Mucosa of gallbladder (tissue), 1 donor: ENCODE measurements at places on chromosomes 1 and 21. TPM values are rescaled to one million over a fixed set of nuclear protein-coding genes. Genes with fewer than 3 reads are reported as not detected.
A peak's percentile ranks its signal among the peaks of the same experiment; 100 is the strongest.

DNA sequence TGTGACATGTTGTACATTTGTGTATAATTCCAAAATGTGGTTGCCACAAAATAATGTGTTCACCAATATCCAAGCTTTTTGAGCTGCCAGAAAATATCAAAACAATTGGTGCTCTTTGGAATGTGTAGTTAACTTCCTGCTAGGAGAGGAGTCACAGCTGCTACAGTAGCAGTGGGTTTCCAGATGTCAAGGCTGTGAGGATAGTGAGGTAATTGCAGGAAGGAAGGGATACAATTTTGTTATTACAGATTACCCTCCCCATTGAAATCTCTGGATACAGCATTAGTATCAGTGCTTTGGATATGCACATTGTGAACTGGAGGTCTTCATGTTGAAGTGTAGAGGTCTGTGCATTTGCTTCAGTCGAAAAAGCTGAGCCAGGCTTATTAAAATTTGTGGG lies 253.2 kb downstream of the PTPRC start:
- no peak for DNase-seq

GRCh38 chr1:10960411-10961299 lies 51.8 kb upstream of the TARDBP start:
- DNase-seq = peak; percentile 82

DNA sequence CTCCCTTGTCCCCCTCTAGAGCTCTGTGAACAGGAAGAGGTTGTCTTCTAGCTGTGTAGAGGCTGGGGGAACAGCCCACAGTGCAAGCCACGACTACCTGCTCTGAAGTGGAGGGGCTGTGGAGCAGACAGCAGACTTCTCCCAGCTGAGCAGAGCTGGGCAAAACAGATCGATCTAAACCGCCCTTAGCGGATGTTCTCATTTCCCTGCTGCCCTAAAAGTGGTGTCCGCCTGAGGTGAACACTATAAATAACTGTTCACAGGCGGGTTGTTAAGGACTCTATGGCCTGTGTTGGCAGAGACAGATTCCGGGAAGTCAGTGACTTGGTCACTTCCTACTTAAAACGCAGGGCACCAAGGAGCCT lies 203.2 kb downstream of the RHOU start:
- peak; percentile 26 for DNase-seq

- DNase-seq = no peak
Observed at GRCh38 chr1:46133181-46133658, 791 bp upstream of the PIK3R3 start.

- DNase-seq = peak; percentile 39
Observed at GRCh38 chr1:235835226-235835625, 31.5 kb downstream of the LYST start.

DNA sequence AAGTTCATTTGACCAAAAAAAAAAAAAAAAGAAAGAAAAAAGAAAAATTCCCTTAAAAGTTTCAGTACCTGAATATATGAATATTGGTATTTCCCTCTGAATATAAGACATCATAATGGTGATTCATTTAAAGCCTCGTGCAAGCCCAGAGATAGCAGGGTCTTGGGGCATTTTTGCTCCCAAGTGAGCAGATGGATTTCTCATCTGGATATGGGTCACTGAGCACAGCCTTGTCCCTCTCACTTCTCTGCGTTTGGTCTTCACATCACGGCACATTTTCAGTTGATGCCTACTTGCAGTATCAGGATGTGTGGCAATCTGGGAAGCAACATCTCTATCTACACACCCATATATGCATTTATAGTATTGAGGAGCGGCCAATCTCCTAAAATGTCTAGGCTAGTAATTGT lies 12.7 kb downstream of the CD58 start:
- DNase-seq = no peak

- peak; percentile 50 for DNase-seq
Observed at GRCh38 chr1:11784993-11785769, 20.6 kb downstream of the MTHFR start.

DNA sequence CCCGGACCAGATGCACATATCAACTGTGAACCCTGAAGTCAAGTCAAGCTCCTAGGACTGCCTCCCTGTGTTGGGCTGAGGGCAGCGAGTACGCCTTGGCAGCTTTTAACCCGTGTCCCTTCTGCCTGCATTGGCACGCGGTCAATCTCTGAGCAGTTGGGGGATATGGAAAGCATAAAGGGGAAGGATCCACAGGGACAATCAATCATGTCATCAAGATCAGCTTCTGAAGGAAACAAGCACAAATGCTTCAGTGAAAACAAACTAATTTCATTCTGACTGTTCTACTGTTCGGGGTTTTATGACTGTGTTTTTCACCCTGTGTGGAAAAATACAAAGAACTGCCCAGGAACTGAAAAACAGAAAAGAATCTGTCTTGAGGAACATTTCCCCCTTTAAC lies 106.2 kb downstream of the RUNX1 start:
- no peak for DNase-seq

GRCh38 chr1:164787834-164788231 lies 228.8 kb downstream of the PBX1 start:
- DNase-seq = no peak

GRCh38 chr1:112509005-112509659 lies 367 bp downstream of the WNT2B start:
- DNase-seq = no peak

DNA sequence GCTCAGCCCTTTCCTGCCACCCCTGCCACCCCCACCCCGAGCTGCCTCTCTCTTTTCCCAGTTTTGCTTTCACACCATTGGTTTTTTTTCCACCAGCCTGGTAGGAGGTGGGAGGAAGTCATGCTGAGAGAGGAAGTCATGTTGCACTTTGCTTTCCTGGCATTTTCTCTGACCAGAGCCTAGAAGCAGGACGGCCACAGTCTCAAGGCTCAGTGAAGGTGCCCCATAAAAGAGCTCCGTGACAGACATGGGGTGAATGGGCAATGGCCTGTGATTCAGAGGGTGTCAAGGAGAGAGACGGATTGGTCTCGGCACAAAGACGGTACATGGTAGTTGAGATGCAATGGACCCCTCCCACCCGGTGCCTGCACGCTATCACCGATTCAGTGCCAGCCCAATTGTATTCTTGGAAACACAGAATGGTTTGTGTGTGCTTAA lies 42.1 kb upstream of the DMRTB1 start:
- DNase-seq = no peak

DNA sequence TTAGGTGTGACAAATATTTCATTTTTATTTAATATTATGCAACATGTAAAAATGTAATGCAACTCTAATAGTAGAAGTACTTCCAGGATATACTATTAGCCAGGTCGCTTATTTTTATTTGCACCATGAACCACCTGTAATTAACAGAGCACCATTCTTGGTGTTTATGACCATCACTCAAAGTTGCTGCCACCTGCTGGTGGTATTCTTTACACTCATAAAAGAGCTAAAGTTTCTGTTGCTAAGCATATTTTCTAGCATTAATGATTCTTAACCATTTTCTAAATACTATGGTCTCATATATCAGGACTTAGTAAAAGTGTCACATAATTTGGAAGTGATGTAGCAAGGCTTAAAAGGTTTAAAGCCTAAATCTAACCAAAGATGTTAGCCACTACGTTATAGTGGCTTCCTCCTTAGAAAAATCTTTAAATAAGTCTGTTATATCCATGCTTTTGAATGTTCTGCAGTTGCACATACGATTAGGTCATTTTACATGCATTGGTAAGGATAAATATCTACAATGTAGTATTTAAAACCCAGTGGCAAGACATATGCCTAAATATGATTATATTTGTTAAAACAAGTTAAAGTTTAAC lies 244.5 kb downstream of the NEGR1 start:
- DNase-seq = peak; percentile 42

DNA sequence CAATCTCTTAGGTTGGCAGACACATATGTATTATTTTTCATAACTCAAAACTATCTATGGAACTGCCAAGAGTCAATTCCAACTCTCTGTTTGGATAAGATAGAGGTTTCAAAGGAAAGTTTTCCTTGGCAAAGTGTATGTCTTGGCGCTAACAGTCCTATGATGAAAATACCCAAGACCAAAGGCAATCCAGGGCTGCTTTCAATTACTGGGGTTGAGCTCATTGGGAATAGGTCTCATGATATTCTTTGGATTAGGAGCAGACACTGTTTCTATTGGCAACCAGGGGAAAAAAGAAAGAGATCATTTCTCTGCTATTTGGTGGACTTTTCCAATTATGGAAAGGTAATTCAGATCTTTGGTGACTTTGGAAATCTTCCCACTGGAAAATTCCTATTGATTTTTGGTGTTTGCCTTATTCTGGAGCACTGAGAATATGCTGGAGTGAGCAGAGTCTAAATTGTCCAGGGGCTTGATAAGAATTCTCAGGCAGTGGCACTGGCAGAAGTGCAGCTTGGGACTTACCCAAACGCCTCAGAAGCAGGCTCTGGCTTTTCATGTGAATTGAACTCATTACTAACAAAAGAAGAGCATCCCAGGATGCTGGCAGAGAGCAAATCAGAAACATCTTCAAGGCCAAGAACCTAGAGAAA lies 20.4 kb upstream of the PLXNA2 start:
- DNase-seq = no peak

DNA sequence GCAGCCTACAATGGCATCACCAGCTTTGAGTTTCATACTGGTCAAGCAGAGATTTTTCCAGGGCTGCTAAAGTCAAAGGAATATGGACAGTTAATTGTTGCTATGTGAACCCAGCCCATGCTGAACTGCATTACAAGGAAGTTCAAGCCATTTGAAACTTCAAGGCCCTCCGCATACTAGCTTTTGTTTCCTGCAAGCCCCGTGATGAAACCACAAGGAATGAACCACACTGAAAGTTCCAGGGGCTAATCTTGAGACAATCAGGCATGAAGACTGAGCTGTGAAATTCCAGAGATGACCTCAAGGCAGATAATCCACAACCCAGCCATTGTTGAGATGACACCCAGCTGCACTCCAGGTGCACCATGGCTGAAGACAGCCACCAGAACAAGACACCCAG lies 180.8 kb downstream of the C1orf21 start:
- no peak for DNase-seq

- no peak for DNase-seq
Observed at GRCh38 chr1:10676963-10677362, 119.5 kb downstream of the CASZ1 start.

GRCh38 chr1:179883745-179884138 lies 1.7 kb downstream of the TOR1AIP1 start:
- DNase-seq = no peak

- peak; percentile 54 for DNase-seq
Observed at GRCh38 chr1:223771814-223772770, 59.8 kb downstream of the CAPN2 start.

GRCh38 chr1:225388372-225388771 lies 39.5 kb downstream of the LBR start:
- DNase-seq = no peak

DNA sequence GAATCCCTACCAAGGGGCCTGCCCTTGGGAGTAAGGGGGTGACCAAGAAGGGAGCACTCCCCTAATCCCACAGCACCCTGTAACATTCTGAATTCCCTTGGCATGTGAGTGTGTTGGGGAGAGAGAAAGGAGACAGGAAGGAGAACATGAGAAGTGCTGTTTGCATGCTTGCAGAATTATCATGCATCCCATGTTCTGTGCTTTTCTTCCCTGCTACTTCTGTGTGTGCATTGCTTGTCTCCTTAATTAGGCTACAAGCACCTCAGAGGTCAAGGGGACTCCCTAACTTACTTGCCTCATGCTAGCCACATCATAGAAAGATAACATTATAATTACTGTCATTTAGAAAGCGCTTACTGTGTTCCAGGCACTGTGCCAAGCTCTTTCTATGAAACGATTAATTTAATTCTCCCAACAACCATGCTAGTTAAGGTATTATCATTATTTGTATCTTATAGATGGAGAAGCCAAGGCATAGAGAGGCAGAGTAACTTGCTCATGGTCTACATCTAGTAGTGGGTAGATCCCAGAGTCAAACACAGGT lies 11.1 kb downstream of the NOS1AP start:
- DNase-seq = no peak

DNA sequence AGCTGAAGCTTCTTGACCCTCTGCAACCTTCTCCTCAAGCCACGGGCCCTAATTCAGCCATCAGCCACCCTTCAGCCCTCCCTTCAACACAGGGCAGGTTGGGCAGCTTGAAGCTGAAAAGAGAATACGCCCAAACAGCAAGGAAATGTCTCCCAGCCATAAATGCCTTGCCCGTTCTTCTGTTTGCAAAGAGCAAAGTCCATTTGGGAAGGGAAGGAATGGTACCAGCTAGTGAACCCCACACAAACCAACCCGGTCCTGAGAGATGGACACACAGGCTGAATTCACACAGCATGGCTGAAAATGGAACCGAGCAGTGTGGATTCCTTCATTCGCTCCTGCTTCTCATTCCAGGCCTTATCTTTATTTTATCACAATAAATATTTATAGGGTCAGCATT lies 11.5 kb downstream of the PLEKHA6 start:
- DNase-seq = peak; percentile 44

DNA sequence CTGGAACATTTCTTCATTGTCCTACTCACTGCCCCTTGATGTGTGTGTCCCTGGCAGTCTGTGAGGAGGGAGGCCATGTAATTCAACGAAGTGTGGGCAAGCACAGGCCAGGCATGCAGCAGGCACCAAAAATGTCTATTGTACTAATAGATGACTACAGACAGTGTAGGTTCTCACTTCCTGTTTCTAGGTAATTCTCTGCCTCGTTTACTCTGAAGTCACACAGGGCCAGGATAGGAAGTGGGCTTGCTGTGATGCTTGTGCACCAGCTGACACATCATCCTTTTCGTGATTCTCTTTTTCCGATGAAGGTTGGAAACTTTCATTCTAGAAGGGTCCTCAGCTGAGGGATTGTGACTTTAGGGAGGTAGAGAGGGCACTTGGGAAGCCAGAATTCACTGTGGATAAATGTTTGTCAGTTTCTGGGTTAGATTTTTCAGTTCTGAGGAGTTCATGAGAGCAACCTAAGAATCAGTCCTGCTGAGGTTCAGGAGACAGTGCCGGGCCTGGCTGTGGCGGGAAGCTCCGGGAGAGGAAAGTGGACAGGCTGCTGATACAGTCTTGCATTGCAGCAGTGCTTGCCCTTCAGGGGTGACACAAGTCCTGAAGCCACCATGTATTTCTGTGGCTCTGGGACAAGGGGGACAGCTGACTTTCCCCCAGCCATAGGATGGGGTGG lies 4.3 kb upstream of the CSF1 start:
- no peak for DNase-seq

GRCh38 chr1:207431508-207431907 lies 22.6 kb upstream of the CR2 start:
- DNase-seq = no peak

- DNase-seq = no peak
Observed at GRCh38 chr1:98260839-98261238, 340.0 kb upstream of the DPYD start.

- no peak for DNase-seq
Observed at GRCh38 chr1:42008264-42008663, 89.5 kb upstream of the HIVEP3 start.

- DNase-seq = no peak
Observed at GRCh38 chr21:42964086-42964485, 10.3 kb upstream of the PKNOX1 start.

Gene CLDN8
- total RNA-seq = 0.09 TPM

Gene CDK18
- total RNA-seq = 76.4 TPM

Gene CR1L
- not detected for total RNA-seq

Gene PLOD1
- 100 TPM for total RNA-seq

Gene HES3
- total RNA-seq = not detected

Gene PROK1
- 0.40 TPM for total RNA-seq

Gene INAVA
- 152 TPM for total RNA-seq

Gene CTNNBIP1
- 29.7 TPM for total RNA-seq

Gene FCER1G
- total RNA-seq = 31.5 TPM
